Stimulated activated CD8-positive, alpha-beta memory T cell treated with anti-CD3 and anti-CD28 coated beads, Interleukin-2, amount 100 ng/mL, for 48 hours (primary cell): ENCODE measurements at places on chromosomes 6 and 20.

GRCh38 chr6:153357391-153357790, 226.3 kb upstream of the RGS17 start:
- no peak for DNase-seq

DNA sequence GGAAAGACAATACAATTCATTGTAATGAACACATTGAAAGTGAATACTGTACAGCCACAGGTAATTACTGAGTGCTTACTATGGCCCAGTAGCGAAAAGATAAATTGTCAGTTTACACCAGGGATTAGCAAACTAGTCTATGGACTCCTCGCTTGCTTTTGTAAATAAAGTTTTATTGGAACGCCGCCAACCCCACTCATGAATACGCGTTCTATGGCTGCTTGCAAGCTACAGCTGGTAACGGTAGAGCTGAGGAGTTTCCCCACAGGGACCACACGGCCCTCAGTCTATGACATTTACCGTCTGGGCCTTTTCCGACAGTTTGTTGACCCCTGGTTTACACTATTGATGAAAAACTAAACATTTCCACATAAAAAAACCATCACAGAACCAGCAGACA, 24.2 kb downstream of the LAMA5 start:
- DNase-seq = no peak

- no peak for DNase-seq
Measured at GRCh38 chr6:125197795-125198269, 44.3 kb downstream of the TPD52L1 start.

DNA sequence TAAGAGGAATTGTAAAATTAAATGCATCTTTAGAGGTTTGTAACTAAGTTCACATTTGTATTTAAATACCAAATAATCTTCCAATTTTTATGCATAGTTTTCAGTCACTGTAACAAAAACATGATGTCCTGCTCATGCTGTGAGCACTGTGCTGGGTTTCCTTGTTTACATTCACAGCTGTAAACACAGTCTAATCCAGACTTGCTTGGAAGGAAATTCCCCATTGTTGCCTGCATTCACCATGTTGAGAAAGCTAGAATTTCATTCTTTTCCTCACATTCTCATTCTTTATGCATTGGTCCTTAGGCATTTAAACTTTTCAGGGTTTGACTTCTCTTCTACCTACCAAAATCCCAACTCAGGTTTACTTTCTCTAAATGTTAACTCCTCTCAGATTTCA, 242.0 kb upstream of the TBX18 start:
- no peak for DNase-seq

- no peak for DNase-seq
Measured at GRCh38 chr6:158642097-158642601, 2.4 kb downstream of the DYNLT1 start.

DNA sequence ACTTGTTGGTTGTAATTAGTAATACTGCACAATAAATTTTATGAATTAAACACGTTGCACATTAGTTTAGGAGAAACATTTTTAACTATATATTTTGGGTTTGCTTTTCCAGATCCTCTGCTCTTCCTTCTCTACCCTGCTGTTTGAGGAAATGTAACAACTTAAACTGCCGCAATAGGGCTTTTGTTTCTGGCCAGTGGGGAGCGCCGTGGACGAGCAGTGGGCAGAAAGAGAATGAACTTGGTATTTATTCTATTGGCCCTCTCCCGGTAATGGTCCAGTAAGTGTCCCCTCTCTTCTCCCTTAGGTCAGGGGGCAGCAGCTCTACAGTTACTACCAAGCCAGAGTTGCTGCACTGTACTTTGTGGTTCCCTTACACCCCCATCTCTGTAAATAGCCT, 35.2 kb upstream of the EPHA7 start:
- DNase-seq = no peak

DNA sequence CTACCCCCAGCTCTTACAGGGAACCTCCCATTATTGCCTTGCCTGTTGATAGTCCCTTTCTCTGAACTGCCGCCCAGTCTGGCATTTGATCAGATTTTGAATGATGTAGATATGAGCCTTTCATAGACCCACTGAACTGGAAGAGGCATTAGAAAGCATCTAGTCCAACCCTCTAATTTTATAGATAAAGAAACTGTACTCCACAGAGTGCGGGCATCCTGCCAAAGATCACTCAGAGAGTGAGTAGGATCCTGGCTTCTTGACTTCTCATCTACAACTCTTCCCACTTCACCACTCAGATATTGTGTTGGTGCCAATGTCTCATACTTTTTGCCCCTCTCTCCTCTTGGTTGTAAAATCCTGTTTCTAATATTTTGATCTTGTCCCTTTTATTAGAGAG, 179.2 kb upstream of the BMP2 start:
- no peak for DNase-seq

- DNase-seq = no peak
Measured at GRCh38 chr6:43876602-43877001, 106.6 kb downstream of the VEGFA start.

GRCh38 chr6:147740326-147740725, 231.8 kb downstream of the SAMD5 start:
- DNase-seq = no peak

DNA sequence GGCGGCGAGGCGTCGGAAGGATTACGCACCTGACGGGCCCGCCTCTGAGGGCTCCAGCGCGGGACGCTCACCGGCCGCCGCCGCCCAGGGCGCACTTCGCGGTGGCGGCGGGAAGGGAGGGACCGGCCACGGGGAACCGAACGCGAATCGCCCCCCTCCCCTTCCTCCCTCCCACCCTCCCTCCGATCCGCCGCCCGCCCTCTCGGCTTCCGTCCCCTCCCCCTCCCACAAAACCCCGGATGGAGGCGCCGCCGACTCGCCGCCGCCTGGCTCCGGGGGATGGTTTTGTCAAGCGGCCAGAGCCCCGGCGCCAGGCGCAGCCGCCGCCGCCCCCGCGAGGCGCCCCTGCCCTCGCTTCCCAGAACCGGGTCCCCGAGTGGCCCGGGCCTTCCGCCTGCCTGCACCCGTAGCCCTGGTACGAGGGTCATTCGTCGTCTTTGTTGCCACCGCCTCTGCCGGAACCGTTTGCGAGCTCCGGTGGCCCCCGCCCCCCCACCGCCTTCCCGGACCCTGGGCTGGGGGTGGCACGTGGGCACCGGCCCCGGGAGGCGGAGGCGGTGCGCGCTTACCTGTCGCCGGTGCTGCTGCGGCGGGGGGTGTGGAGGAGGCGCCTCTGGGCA, 398 bp downstream of the ZBTB2 start:
- DNase-seq = peak; percentile 69

GRCh38 chr6:138765896-138766655, 7.5 kb upstream of the CCDC28A start:
- DNase-seq = no peak

- DNase-seq = no peak
Measured at GRCh38 chr6:11386323-11386722, 151.2 kb upstream of the TMEM170B start.

DNA sequence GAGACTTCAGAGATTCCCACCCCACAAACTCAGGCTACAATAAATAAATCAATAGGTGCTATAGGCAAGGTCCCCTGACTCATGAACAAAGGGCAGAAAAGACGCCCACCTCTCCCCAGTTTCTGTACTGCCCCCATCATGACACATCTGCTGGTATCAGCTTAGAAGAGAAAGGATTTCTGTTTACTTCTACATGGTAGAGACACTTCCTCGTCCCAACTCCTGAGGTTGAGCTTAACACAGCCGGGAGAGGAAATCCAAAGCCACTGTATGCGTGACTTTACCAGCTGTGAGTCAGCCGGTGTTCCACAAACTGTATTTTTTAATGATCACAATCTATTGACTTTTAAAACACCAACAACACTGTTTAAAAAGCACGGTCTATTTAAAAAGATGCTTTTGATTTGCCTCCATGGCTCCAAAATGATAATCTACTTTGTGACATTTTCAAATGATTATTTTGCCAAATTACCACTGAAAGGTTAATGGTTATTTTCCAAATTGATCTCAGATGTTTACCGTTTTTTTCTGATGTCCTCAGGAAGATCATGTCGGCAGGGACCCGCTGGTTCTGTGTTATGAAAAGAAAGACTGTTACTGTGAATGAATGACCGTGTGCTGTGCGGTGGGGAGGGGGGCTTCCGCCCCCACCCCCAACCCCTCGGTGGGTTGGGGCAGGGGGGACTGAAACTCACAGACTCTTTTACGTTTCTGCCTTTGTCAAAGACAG, 72.5 kb downstream of the ATP9A start:
- no peak for DNase-seq

GRCh38 chr6:33018904-33019303, 9.5 kb upstream of the HLA-DOA start:
- no peak for DNase-seq

DNA sequence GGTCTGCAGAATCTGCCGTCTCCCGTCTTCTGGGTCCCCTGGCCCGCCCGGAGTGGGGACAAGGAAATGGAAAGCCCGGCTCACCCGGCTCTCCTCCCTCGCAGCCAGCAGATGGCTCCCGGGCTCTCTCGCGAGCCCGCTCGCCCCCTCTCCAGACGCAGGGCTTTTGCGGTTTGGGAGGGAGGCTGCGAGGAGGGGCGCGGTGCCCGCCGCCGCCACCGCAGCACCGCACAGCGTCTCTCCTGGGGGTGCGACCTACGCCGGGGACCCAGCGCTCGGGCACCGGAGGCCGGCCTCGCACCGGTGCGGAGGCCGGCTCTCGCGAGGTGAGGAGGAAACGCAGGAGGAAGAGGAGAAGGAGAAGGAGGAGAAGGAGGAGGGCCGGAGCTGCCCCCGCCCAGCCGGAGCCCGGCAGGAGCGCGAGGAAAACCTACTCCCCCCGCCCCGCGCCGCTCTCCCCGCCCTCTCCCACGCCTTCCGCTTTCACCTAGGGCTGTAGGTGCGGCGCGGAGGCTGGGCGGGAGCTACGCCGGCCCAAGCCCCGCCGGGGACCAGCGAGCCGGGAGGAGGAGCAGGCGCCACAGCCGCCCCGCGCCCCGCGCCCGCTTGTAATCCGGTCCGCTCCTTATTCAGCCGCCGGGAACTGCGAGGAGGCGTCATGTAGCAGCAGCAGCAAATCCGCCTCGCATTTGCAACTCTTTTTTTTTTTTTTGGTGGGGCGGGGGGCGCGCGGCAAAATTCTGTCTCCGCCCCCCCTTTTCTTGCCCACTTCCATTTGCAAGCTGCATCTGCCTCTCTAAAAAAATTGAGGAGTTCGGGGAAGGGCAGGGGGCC, at the start of gene CARMIL1:
CARMIL1 (plus strand) TSS at position 461 of the 834 bp plus-strand sequence. CDS start 422 bp downstream, outside the sequence.
- peak; percentile 52 for DNase-seq

GRCh38 chr6:15200087-15200486, 45.8 kb upstream of the JARID2 start:
- no peak for DNase-seq

DNA sequence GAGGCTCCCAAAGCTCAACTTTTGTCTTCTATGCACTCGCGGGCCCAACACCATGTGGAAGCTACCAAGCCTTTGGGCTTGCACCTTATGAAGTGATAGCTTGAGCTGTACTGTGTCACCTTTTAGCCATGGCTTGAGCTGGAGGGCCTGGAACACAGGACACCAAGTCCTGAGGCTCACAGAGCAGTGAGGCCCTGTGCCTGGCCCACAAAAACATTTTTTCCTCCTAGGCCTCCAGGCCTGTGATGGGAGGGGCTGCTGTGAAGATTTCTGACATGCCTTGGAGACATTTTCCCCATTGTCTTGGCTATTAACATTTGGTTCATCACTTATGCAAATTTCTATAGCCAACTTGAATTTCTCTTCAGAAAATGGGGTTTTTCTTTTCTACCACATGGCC, 96.5 kb downstream of the MMUT start:
- no peak for DNase-seq

GRCh38 chr6:108113557-108114519, 39.3 kb upstream of the OSTM1 start:
- no peak for DNase-seq

- no peak for DNase-seq
Measured at GRCh38 chr6:106466211-106466610, 105.7 kb downstream of the CRYBG1 start.

DNA sequence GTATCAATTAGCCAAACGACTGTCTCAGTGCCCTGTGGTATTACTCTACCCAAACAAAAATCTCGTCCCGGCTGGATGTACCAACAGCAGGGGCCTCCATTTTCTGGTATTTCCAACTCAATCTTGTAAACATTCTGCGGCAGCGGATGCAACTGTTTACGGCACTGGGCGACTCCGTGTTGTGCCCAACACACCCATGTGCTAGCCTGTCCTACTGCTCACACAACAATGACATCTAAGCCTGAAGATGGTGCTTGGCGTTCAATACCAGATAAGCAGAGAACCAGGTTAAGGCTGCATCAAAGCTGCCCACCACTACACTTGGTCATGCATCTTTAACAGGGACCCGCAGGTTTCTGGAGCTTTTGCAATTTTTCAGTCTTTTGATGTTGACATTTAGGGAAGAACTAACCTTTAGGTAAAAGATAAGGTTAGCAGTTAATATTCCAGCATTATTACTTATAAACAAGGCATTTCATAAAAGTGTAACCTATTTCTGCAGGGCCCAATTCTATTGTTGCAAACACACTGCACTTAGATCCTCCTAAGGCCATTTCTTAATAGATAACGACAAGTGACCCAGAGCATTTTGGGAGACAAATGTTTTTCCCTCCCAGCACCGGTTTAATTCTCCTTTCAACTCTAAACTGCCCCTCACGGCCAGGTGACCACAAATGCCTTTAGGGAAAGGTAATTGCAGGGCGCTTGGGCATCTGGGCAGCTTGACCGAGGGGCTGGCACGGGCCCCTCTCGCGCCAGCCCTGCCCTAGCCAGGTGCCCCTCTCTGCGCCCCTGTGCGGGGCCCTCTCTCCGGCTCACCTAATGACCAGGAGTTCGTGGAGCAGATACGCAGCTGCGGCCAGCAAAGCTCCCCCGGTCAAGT, 945 bp downstream of the FAXC start:
- no peak for DNase-seq

GRCh38 chr6:42390228-42390934, 61.3 kb downstream of the TRERF1 start:
- peak; percentile 60 for DNase-seq

- DNase-seq = no peak
Measured at GRCh38 chr6:138521790-138522189, 22.5 kb upstream of the NHSL1 start.

- DNase-seq = no peak
Measured at GRCh38 chr6:57469072-57469471, 151.6 kb downstream of the PRIM2 start.

DNA sequence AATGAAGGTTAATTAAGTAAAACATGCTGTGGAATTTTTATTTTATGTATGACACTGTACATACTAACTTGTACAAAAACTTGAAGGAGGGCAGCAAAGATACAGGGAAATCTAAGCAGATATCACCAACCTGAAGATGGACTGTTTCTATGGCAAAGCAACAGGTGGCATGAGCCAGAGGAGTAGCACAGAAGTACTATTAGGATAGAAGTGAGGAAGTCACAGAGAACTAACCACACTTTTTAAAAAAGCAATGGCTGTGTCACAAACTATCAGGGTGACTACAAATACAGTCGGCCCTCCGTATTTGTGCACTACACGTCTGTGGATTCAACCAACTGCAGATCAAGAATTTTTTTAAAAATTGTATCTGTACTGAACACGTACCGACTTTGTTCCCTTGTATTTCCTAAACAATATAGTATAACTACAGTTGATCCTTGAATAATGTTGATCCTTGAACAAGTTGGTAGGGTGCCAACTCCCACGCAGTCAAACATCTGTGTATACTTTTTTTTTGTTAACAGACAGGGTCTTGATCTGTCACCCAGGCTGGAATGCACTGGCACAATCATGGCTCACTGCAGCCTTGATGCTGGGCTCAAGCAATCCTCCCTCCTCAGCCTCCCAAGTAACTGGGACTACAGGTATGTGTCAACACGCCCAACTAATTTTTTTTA, 61.0 kb downstream of the NUDT3 start:
- no peak for DNase-seq
